ENCODE measurements at places on chromosomes 5 and 9.

DNA sequence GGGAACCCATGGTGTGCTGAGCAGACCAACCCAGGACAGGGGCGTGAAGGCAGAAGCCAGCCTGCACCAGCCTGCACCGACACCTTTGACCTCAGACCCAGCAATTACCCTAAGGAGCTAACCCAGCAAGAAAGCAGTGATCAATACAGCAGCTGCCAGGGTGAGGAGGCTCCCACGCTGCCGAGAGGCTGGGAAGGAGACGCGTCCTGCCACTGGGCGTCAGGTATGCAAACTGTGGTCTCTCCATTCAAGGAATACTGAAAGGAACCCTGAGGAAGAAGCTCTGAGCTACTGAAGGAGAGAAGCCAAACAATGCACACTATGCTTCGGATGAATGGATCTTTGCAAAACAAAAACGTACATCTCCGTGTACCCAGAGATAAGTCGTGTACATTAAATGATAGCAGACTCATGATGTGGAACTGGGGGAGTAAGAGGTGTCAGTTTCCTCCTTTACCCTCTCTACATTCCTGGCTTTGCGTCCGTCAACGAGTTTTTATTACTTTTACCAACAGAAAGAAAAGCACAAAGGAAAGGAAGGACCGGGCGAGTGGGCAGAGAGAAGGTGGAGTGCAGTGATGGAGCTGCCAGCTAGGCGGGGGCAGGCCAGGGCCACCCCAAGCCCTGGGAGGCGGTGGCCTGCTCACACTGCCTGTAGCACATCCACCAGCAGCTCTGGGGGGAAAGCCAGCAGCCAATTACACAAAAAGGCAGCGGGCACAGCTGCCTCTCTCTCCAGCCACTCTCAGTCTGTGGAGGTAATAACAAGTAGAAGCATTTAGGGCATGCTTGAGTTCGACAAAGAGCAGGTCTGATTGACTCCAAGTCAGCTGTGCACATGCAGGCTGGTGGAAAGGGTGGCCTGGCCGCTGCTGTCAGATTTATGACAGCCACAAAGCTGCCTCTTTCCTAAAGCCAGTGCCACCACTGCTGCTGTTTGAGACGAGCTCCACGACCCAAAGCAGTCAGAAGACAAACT lies 29.3 kb downstream of the RASGEF1C start:
- no peak for DNase-seq

- DNase-seq, result no peak
These were observed 324.5 kb downstream of the KCNN2 start for GRCh38 chr5:114686356-114686755.

DNA sequence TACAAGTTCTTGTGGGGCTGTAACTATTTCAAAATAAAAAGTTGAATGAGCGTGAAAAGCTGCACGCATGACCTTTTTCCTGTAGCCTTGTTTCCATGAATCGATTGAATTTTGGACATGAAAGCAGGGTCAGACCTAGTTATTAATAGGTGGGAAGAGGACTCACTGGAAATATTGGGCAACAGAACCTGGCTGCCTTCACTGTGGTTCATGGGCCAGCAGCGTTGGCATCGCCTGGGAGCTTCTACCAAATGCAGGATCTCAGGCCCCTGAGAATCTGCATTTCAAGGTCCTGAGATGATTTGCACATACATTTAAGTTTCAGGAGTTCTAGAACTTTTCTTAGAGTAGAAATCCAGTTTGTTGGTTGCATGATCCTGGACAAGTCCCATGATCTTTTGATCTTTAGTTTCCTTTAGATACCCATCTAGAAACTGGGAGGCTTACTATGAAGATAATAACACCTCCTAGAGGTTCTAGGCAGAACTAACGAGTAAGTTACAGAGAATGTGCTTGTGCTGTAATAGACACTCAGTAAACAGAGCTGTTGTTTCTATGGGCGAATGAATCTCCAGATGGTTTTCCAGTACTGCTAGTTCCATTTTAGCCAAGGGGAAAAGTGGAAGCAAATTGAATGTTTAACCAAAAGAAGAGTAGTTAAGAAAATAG lies 12.4 kb downstream of the ANKRD33B start:
- no peak for DNase-seq

GRCh38 chr9:4298255-4299004 lies 1.4 kb downstream of the GLIS3 start:
- peak; percentile 60 for DNase-seq

DNA sequence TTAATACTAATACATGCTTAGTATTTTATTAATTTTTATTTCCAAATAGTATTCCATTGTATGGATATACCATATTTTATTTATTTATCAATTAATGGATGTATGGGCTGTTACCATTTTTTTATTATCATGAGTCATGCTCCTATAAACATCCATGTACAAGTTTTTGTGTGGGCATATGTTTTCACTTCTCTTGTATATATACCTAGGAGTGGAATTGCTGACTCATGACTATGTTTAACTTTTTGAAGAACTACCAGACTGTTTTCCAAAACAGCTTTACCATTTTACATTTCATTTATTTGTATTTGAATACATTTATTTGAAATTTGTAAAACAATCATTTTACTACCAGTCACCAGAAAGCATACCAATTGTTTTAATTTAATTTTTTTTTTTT lies 14.1 kb upstream of the LRRC19 start:
- DNase-seq, result no peak

GRCh38 chr5:154157483-154158378 lies 32.8 kb upstream of the GALNT10 start:
- no peak for DNase-seq

DNA sequence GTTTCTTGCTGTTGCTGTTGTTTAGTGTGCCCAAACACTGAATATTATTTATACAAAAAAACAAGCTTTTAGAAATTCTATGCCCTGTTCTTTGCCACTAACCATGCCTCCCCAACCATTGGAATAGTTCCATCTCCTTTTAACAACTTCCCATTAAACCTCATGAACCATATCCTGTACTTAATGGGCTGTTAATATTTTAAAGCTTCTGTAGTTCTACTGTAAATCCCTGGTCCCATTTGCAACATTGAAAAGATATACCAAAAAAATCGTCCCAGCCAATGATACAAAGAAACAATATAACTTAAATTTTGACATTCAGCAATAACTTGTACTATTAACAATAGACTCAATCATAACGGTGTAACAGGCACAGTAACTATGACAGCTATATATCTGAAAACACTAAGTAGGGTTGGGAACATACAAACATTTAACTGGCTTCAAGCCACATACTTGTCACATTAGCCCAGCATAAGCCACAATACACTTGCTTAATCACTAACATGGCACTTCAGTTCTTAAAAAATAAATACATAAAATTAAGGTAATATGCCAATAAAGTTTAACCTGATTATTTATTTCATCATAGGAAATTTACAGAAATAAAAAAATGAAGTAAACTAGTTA lies 86.1 kb downstream of the ADAMTS6 start:
- DNase-seq, result no peak

DNA sequence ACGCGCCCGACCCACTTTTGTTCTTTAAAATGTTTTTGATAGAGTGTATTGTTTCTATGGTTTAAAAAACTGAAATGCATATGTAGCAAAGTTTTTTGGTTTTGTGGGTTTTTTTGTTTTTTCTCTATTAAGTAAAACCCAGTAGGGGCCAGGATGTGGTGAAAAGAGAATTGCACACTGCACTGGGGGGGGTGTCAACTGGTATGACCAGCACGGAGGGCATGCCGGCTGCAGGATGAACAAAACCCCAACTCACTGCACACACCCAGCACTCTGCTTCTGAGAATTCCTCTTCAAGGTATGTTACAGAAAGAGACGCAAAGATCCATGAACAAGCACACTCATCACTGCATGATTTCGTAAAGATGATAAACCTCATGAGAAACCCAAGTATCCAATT lies 75.0 kb downstream of the STK10 start:
- DNase-seq, result no peak

DNA sequence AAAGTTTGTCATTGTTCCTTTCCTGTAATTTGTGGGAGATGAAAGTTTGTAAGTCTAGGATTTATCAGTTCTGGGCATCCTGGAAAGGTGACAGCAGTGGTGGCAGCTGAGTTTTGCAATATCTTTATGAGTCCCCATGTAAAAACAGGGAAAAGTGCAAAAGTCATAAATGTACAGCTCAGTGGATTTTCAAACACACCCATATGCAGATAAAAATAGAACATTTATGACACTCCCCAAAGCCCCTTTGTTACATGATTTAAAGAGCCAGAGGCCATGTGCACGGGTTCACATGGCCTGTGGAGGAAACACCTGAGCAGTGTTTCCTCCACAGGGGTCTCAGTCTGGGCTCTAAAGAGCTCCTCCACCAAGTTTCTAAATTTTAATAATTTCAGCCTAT lies 6.3 kb downstream of the TMEM38B start:
- DNase-seq, result no peak

Measured in Caki2 (cell line).